Hepatic stellate cell (primary cell): ENCODE measurements at places on chromosomes 12 and 14.

DNA sequence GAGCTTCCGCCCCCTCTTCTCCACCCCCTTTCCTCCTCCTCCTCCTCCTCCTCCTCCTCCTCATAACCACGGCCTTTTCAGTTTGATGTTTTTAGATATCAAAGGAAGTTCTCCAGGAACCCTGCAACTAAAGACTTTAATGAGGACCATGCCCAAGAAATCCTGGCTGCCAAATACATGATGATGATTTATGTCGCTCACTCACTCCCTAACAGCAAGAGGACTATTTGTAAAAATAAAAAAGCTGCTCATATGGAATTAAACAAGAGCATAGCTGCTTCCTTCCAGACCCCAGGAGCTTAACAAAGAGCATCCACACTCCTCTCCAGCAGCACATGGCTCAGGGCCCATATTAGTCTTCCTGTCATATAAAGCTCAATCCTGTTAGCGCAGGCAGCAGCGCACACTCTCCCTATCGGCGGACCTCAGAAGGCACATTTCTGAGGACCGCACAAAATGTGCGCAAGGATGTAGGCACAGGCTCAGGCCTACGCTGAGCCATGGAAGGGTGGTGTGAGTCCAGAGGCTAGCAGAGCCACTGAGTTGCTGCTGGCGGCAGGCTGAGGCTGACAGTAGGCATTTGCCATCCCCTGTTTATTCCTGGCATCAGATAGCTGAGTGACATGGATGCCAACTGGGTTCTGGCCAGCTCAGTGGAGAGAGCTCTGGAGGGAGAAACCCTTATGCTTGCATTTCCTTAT, 232.8 kb downstream of the MSRB3 start:
- DNase-seq: no peak

DNA sequence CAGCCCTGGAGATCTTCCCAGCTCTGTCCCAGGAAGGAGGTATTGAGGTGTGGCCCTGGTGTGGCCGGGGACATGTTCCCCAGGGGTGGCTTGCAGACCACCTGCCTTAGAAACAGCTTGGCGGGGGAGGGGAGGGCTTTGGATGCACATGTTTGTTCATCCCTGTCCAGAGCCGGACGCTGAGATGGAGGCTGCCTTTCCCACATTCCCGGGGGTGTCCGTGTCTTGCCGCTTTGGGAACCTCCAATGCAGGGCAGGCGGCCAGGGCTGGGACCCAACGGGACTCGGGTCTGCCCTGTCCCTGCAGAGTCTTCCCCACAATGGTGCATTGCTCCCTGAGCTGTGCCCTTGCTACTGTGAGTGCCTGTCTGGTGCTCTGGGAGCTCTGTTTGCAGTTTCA, 319.5 kb upstream of the SFSWAP start:
- DNase-seq: no peak

DNA sequence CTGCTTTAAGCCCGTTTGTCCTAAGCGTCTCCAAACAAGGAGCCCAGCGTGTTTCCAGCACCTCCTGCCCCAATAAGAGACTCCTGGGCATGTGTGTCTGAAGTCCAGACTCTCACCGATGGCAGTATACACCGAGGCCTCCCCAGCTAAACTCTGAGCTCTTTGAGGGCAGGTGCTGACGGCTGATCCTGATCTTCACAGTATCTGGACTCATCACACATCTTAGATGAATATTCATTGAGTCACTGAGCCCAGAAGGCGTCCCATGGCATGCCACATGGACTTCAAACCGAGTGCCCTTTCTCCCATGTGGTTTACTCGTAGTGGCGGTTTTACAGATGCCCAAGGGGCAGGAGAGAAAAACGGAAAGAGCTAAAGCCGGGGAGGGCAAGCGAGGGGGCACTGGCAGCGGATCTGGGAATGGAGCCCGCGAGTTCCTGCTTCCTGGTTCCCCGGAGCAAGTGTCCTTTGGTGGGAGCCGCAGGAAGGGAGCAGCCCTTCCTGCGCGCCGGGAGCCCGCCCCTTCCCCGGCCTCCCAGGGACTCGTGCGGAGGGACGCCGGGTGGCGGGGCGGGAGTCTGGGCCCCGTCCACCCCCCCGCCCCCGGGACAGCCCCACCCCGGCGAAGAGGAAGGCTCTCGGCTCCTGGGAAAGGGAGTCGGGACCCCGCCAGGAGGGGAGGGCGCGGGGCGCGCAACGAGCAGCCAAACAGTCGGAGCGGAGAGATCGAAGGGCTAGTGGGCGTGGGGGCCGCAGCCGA, 585 bp upstream of the TEAD4 start:
- peak; percentile 95 for DNase-seq

DNA sequence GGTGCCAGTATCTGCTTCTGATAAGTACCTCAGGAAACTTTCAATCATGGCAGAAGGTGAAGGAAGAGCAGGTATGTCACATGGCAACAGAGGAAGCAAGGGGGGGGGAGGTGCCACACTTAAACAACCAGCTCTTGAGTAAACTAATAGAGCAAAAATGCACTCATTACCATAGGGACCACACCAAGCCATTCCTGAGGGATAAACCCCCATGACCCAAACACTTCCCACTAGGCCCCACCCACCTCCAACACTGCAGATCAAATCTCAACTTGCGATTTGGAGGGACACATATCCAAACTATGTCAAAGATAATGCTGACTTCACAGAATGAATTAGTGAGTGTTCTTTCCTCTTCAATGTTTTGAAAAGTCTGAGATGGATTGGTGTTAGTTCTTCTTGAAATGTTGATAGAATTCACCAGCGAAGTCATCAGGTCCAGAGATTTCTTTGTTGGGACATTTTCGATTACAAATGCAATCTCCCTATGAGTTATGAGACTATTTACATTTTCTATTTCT, 16.6 kb downstream of the TFCP2 start:
- no peak for DNase-seq

DNA sequence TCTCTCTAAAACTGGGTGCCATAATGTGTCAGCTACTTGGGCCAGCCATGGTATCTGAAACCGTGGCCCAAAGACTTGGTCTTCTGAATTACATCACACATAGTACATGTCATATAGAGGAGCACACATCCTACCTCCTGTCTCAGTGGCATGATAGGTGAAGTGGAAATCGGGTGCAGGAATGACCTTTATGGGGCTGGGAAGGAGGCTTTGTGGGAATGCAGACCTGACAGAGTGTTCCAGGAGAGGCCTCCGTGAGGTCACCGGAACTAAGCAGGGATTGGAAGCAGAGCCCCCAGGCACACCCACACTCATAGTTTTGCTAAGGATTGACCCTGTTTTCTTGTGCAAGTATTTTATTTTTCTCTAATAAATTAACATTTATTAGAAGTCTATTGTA, 82.6 kb downstream of the NTF3 start:
- no peak for DNase-seq

DNA sequence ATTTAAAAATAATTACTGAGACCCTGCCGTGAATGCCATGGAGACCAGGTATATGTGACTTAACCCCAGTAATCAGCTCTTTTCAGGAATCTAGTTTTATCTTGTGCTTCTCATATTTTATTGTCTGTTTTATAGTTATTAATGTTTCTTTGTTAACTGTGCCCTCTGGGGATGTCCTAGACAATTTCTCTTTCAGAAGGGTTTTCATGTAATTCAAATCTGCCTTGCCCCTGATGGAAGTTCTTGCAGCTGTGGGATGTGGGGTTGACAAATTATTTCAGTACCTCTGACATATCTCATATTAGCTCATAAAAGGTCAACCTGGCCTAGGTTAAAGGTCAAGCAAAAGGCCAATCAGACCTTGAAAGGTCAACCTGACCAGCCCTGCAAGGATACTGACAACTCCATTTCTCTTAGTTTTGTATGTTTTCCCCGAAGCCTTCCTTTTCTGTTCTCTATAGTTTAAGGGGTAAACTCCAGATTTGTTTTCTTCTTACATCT, 182.3 kb downstream of the SLC41A2 start:
- DNase-seq: no peak

- DNase-seq: no peak
Measured at GRCh38 chr12:11879306-11879705, 191.4 kb upstream of the BCL2L14 start.

GRCh38 chr14:33705490-33705889, 245.4 kb downstream of the EGLN3 start:
- DNase-seq: no peak

DNA sequence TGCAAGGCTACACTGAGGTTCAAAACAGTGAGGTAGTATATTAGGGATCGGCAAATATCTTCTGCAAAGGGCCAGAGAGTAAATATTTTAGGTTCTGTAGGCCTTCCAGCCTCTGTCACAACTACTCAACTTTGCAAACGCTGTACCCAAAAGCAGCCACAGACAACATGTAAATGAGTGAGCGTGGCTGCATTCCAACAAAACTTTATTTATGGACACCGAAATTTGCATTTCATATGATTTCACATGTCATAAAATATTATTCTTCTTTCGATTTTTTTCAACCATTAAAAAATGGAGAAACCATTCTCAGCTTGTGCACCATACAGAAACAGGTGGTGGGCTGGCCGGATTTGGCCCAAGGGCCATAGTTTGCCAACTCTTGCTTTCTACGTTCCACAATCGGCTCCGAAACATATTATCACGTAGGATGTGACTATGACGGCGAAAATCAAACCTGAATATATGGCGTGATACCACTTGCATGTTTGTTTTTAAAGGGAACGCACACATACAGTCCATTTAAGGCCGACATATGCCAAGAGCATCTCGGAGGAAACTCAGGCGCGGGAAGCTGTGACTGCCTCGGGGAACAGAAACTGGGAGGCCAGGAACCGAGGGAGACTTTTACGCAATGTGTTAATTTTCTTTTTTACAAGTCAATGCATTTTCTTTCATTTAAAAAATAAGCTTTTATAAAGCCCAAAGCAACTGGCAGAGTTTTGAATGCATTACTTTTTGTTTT, 7.1 kb downstream of the NCOR2 start:
- no peak for DNase-seq

DNA sequence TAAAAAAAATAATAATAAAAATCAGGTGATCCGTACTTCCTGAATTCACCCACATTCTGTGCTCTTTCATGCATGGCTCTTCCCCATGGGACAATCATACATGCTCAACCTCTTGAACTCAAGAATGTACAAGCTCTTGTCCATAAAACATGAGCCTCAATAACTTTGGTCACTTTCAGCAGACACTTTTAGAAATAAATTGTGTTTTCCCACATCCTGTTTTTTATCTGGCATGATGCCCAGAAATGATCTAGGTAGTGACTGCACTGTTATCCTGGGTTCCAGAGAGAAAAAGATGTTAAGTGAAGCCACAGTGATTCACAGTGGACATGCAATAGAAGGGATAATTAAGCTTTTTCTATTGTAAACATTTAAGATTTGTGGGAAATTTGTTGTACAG, 537.6 kb upstream of the TMEM132C start:
- no peak for DNase-seq

GRCh38 chr14:79788346-79788745, 423.0 kb downstream of the DIO2 start:
- no peak for DNase-seq

DNA sequence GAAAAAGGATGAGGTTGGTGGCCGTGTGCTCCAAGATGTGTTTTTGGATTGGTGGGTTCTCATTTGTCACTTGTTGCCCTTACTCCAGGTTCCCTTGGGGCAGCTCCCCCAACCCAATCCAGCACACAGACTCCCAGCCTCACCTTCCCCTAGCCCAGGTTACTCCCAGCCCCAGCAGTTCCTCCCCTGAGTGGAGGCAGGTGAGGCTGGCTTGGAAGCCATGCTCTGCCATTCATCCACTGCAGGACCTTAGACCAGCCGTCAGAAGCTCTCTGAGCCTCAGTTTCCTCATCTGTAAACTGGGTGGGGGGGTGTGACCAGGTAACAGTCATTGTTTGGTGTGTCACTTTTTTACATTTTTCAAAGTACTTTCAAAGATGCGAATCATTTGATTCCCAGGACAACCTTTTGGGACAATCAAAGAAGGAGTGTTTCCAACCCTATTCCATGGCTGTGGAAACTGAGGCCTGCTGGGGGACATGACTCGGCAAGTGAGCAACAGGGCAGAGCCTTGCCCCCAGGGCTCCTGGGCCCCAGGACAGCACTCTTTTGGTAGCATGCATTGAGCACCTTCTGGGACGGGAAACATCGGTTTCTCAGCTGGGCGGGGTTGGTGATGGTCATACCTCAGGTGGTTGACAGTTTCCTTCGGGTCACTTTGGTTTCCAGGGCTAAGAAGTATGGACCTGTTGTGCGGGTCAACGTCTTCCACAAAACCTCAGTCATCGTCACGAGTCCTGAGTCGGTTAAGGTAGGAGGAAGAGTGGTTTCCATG, 7.2 kb downstream of the CYP46A1 start:
- no peak for DNase-seq

DNA sequence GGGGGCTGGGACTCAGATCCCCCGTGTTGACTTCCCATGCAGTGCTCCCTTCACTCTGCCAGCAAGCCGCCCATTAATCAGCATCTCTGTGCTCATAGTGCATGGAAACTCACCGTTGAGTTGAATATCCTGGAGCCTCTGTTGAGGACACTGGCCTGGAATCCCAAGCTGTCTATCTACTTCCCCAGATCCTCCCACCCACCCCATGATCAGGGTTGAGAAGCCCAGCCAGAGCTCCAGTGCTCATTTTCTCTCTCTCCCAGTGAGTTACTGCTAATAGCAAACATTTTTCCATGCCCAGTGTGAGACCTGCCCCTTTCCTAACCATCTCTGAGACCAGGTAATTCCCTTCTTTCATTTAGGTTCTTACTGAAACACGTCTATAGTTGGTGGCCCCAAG, 88.2 kb downstream of the SLC24A4 start:
- no peak for DNase-seq

DNA sequence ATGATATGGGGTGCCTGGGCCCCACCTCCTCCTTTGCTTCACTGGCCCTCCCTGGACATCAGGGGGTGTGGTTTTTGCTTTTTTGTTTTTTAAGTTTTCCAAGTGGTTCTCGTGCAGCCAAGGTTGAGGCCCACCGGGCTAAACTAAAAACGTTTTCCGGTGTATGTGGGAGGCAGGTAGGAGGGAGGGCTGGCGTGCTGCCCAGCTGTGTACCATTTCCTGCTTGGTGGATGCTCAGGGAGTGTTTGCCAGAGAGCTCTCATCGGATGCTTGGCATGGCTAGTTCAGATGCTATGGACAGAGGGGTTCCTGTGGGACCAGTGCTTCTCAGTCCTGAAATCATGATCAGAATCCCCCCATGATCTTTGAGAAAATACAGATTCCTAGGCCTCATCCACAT, 246.4 kb downstream of the CACNA1C start:
- no peak for DNase-seq

DNA sequence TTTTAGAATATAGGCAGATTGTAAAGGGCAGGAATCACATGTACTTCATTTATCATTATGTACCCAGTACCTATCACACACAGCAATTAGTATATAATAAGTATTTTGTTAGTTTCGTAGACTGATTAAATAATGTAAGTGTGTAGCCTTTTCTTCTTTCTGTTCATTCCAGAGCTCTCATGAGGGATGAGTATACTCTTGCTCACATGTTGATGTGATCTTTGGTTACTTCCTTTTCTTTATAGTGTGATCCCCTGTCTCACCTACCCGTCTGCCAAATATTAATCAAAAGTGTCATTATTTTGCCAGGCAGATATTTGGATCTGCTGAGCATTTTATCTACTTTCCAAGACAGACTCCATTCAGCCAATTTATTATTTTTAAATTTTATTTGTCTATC, 156.1 kb downstream of the PCNX1 start:
- no peak for DNase-seq

- no peak for DNase-seq
Measured at GRCh38 chr14:73684627-73685026, 29.6 kb downstream of the PNMA1 start.

- DNase-seq: no peak
Measured at GRCh38 chr14:95477411-95478269, 38.8 kb downstream of the SYNE3 start.
